Left colon (tissue), 2 donors: ENCODE measurements at places on chromosomes 13 and 19.

- peak; percentile 77 for DNase-seq
These were observed 1.4 kb upstream of the ICAM1 start for GRCh38 chr19:10269333-10270179.

GRCh38 chr19:12788682-12789097 is 2.6 kb upstream of the JUNB start:
- DNase-seq: peak; percentile 92

DNA sequence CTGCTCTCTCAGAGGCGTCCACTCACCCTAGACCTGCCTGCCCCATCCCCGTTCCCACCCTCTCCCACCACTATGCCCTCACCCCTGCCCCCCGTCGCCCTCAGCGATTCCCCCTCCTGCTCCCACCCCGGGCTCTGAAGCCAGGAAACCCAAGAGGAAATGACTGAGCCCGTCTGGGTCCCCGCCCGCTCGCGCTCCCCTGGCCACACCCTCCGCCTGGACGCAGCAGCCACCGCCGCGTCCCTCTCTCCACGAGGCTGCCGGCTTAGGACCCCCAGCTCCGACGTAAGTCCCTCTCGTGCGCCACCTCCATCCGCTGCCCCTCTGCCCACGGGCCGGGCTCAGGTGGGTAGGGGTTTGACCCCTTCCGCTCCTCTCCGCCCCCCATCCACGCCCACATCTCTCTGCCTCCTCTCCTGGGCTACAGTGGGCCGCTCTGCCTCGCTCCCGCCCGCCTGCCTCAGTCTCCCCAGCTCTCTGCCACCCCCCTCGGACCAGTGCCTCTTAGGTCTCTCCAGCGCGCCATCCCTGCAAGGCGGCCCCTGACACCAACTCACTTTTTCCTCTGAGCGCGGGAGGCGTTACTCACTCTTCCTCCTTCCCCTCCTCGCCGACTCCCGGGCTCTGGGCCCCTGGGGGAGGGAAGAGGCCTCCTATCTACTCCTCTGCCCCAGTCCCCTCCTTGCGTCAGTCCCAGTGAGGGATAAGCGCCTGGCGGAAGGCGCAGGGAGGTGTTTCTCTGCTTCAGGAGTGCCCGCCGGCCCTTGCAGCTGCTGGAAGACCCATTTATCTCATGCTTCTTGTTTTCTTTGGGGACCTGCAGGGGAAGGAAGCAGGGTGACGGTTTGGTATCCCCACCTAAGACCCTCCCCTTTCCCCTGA is at the start of gene FXYD5:
FXYD5 (plus strand) TSS at position 211 of the 882 bp plus-strand sequence. CDS start 816 bp downstream, outside the sequence.
- DNase-seq: peak; percentile 78

DNA sequence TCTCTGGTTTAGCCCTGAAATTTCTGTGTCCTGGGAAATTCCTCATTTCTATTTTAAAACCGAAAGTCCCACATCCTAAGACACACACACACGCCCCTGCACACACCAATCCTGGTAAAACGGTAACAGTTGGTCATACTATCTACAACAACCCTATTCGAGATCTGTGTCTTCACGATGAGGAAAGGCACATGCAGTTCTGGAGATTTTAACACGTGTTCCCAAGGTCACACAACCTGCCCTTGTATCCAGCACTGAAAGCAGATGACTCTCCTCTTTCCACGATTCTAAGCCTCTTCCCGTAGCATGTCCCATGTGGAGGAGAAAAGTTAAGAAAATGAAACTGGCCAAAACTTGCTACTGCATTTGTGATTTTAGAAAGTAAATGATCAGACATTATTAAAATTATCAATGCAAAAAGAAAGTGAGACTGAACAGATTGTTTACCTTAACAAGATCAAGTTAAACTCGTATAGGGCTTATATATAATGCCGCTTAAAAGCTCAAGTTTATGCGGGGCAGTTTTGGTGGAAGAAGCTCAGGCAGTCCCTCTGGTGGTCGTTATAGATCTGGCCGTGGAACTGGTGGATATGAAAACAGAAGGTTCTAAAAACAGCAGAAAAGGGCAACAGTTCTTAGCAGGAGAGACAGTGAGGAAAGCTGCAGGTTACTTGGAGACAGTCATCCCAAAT is 32.7 kb downstream of the VSTM1 start:
- no peak for DNase-seq

- DNase-seq: no peak
These were observed 9.7 kb downstream of the CCDC97 start for GRCh38 chr19:41319500-41320184.

- DNase-seq: no peak
These were observed 2523.2 kb upstream of the PCDH20 start for GRCh38 chr13:63938851-63939250.

DNA sequence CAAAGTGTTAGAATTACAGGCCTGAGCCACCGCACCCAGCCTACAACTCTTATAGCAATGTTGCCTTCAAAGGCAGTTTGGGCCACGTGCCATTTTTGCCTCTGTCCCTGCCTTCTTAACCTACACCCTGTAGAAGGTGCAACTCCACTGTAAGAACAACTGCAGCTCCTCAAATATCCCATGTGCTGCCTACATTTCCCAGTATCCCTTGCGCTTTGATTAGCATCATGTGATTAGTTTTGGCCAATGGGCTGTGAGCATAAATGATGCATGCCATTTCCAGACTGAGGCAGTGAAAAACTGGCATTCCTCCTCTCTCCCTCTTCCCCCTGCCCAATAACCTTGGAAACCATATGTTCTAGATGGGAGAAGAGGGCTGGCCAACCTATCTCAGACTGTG is 75.2 kb upstream of the MRI1 start:
- no peak for DNase-seq

GRCh38 chr13:47166336-47166735 is 269.5 kb upstream of the HTR2A start:
- DNase-seq: no peak

DNA sequence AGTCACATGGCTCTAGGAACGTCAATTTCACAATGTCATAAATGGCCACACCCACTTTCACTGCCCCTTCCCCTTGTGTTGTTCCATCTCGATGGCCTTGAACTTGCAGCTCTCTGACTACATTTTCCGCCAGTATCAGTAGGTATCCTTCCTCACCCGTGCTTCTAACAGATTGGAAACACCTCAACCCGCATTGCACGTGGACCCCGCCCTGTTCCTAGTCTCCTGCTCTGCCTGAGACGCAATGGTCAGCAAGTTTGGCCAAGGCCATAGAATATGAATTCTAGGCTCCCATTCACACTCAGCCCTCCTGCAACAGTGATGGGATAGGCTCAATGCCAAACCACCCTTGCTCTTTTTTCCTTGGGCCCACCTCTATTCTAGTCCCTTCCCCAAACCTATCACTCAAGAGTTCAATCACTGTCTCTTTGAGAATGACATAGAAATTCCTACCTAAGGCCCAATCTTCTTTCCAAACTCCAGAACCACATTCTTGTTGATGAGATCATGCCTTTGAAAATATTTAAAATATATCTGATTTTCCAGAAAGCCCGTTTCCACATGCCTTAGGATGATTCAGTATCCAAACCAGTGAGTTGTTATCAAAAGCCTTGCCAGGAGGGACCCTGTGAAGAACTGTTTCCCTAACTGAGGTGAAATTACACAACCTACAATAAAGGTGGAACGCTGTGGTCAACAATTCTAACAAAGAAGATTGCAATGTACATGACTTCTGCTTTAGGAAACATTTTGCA is 334.6 kb downstream of the MYO16 start:
- no peak for DNase-seq

DNA sequence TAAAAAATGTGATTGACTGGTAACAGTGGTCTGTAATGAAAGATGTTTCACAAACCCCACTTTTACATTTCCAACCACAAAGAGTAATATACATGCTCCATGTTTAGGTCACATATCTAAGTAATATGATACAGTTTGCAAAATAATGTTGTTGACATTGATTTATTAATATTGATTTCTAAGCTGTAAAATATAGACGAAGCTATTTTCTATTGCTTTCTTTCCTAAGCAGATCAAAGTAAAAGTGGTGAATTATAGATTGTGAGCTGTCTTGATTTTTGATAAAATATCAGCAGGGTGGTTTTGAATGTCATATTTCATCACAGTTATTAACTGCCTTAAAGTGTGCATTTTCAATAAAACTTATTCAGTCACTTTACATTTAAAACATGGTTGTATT is 2292.8 kb downstream of the PCDH9 start:
- DNase-seq: no peak

GRCh38 chr19:31504221-31504620 is 155.0 kb upstream of the TSHZ3 start:
- DNase-seq: no peak

DNA sequence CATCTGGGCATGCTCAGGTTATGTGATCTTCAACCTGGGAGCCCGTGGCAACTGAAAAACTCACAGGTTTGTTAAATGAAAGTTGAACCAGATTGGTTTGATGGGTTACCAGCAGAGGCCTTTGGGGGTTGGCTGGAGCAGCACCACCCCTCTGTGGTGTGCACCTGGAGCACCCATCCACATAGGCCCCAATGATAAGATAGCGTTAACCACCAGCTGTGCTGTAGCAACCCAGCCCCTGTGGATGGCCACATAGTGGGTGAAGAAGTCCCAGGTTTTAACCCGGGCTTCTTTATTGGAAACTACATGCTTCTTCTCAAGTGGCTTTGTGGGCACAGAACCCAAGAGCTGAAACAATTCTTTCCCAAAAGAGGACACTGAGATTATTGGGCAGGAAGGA is 22.6 kb upstream of the MTIF3 start:
- no peak for DNase-seq

- no peak for DNase-seq
These were observed 484.5 kb downstream of the DIAPH3 start for GRCh38 chr13:59679254-59679653.

DNA sequence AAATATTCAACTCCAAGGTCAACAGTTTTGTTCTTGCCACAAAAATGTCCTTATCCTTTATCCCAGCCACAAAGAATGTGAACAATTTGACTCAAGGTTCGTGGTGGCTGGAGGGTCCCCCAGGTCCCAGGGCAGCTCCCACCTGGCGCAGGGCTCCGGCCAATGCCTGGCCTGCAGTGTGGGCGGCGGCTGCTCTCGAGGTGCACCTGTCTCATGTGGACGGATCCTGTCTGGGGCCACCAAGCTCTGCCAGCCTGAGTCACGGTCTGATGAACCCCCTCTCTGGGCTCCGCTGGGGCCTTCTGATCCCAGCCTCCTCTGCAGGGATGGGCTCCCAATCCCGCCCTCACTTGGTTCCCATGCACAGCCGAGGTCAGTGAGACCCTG is 49.4 kb downstream of the GAS6 start:
- DNase-seq: no peak

DNA sequence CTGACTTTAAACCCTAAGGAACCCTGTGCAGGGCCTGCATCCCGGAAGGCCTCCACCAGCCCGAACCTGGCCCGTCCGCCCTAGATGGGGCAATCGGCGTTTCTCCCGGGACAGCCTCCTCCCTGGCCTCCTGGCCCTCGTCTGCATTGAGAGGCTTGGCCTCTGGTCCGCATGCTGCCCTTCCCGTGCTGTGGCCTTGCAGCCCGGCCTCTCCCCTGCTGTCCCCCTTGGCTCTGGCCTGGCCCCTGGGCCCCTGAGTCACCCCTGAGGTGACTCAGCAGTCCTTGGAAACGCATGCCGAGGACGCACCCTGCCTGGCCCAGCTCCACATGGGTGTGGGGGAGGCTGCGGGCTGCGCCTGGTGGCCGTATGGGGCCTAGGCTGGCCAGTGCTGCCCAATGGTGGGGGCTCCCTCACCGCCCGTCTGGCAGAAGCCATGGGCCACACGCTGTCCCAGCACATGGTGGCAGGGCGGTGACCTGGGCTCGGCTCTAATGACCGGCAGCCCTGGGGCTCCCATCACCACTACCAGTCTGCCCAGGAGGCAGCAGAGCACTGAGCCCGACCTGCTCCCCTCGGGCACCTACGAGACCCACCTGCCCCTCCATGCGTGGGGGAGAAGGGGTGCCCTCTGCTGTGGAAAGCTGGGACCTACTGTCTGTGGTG is 25.7 kb downstream of the SH3GL1 start:
- DNase-seq: peak; percentile 48

DNA sequence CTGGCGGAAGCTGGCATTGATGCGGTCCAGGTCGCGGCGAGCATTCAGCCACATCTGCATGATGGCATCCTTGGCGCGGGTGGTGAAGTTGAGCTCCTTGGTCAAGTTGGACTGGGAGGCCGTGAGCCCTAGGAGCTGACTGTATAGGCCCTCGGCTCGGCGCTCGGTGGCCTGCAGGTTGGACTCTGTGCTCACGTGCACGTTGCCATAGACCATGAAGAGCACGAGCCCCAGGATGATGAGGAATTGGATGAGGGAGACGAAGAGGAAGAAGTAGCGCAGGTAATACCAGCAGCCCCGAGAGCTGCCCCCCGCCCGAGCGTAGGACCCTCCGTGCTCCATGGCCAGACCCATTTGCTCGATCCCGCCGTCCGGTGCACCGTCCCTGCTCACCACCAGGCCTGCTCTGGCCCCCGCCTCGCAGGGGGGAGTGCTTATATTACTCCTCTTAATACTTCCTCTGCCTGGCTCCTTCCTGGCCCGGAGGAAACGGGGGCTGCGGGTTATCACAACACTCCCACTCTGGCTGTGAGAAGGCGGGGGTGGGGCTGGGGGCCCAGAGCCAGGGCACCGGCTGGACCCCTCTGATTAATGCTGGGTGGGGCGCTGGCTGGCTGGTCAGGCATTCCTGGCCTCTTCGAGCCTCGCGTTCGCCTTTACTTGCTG is at the start of gene PLVAP:
PLVAP (minus strand) TSS at position 408 of the 666 bp plus-strand sequence; CDS start at position 354, 54 bp downstream.
- DNase-seq: no peak

GRCh38 chr19:20858861-20859260 is 64.2 kb upstream of the ZNF85 start:
- DNase-seq: no peak

DNA sequence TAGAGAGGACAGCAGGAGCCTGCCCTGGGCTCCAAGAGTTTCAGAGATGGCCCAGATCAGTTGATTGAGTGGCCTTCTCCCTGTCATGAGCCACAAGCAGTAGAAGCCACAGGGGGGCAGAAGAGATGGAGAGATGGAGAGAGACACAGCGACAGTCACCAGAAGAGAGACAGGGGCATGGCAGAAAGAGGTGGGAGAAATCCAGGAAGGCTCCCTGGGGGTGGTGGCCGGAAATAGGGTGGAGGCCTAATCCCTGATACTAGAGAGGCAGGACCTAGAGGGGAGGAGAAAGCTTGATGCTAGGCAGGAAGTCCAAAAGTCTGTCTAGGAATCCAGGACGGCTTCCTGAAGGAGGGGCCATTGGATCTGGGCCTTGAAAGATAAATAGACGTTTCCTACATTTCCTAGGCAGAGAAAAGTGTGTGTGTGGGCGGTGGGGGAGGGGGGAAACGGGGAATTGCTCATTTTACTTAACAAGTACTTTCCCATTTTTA is 9.6 kb upstream of the TPM4 start:
- DNase-seq: peak; percentile 76

DNA sequence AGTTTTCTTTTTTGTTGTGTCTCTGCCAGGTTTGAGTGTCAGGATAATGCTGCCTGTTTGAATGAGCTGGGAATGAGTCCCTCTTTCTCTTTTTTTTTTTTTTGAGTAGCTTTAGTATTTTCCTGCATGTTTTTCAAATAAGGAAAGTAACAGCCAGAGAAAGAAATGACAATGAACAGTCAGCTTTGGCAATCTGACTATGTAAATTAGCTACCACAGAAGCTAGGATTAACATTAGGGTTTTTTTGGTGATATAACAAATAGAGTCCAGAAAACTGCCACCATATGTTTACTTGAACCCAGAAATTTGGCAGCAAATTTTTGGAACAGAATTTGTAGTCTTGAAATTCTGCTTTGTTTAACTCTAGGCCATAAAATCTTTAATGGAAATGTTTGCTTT is 50.5 kb downstream of the SGCG start:
- DNase-seq: no peak

GRCh38 chr13:84352946-84353345 is 470.7 kb upstream of the SLITRK1 start:
- no peak for DNase-seq
